Brain (organoid and tissue), 16 donors: ENCODE measurements at places on chromosomes 13 and 19. TPM values are rescaled to one million over a fixed set of nuclear protein-coding genes. Genes with fewer than 3 reads are reported as not detected.

DNA sequence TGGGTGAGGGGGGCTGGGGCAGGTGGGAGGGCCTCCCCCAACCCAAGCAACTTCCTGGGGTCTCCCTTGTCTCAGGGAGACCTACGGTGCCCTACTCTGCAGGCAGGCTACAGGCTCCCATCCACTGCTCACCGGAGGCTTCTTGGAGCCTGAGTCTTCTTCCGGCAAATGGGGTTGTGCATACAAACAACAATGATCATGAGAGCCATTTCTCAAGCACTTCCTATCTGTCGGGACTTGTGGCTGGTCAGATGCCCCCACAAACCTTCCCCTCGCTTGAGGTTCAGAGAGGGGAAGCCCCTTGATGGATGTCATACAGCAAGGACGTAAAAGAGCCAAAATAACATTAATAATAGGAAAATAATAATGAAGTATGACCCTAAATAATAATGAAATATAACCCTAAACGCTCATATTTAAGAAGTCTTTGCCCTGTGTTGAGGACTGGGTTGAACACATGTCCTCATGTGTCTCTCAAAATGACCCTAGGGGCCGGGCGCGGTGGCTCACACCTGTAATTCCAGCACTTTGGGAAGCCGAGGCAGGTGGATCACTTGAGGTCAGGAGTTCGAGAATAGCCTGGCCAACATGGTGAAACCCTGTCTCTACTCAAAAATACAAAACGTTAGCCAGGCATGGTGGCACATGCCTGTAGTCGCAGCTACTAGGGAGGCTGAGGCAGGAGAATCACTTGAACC, 727 bp downstream of the CD37 start:
- DNase-seq = no peak

Gene CEACAM20
- not detected for polyA plus RNA-seq

DNA sequence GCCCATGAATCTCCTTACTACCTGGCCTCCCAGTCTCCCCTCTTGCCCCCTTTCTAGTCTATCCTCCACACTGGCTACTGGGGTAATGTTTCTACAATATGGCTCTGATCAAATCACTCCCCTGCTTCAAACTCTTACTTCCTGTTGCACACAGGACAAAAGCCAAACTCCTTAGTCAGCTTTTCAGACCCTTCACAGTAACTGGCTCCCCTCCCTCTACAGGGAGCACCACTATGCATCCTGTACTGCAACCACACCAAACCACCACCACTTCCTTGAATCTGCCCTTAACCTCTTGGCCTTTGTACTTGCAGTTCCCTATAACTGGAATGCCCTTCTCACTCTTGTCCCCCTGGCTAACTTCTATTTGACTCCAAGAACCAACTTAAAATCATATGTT, 32.2 kb downstream of the DEDD2 start:
- DNase-seq = no peak

Gene PLIN5
- 1.5 TPM for polyA plus RNA-seq

DNA sequence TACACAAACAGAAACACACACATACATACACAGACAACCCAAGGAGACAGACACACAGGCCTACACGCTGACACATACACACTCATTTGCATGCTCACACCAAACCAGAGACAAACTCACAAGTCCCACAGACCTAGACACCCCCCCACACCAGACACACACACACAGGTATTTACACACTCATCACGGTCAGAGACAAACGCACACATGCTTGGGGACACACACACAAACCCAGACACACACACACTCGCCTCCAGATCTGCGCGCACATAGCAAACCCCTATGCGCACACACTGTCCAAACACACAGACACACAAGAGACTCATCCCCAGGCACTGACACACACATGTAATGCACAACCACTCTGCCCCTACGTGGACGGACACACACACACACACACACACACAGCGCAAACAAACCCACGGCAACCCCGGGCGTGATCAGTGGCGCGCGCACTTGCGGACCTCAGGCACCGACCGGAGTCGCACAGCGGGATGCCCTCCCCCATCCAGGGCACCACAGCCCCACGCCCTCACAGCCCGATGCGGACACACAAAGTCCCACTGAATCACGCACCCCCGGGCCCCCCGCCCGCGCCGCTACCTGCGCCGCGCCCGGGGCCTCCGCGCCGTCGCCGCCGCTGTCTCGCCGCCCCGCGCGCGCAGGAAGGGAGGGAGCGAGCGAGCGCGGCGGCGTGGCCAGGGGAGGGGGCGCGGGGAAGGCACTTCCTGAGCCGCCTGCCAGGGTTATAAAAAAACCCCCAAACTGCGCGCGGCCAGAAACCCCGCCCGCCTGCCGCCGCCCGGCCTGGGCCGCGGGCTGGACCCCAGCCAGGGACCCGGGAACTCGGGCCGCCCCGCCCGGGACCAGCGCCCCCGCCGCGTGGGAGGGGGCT, at the start of gene ADAMTS10:
Gene ADAMTS10 (minus strand): TSS at position 675 of the 895 bp plus-strand sequence. CDS start 5,005 bp downstream, outside the sequence.
- DNase-seq = peak; percentile 82

DNA sequence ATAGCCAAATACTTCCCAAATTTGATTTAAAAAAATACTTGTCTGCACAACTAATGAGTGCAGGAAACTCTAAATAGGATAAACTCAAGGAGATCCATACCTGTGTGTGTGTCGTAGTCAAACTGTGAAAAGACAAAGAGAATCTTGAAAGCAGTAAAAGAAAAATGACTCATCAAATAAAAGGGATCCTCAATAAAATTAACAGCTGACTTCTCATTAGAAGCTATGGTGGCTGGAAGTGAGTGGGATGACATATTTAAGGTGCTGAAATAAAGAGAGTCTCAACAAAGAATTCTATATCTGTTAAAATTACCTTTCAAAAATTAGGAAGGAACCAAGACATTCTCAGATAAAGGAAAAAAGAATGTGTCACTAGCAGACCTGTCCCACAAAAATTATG, 13.7 kb downstream of the RNASEH2B start:
- DNase-seq = no peak

DNA sequence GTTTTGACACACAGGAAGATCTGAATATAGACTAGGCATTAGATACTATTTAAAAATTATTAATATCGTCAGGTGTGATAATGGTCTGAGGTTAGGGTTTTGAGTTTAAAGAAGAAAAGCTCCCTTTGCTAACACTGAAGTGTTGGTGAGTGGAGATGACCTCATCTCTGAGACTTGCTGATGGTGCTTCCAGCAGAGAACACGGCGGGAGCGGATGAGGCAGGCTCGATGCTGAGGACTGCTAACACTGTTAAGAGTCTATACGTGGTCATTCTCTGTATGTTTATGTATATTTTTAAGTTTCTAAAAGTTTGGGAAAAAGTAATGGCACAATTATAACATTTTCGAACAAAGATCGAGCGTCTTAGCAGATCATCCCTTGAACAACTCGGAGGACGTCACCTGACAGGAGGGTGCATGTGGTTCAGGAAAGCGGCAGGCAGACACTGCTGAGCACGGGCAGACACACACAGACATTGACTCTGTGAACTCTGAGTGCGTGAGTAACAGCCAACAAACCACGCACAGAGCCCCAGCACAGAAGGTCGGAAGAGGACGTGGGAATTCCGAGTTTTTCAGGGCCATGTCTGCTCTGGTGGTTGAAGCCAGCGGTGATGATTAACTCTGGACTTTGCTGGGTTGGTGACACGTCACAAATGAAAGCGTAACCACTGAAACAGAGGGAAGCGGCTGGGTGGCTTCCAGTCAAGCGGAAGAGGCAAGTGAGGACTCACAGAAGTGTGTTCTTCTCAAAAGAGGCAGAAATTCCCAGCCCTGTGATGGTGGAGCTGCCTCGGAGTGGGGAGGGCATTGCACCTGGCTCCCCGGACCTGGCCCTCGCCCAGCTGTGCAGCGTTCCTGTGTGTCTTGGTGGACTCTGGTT, 91.9 kb upstream of the TEX29 start:
- no peak for DNase-seq

DNA sequence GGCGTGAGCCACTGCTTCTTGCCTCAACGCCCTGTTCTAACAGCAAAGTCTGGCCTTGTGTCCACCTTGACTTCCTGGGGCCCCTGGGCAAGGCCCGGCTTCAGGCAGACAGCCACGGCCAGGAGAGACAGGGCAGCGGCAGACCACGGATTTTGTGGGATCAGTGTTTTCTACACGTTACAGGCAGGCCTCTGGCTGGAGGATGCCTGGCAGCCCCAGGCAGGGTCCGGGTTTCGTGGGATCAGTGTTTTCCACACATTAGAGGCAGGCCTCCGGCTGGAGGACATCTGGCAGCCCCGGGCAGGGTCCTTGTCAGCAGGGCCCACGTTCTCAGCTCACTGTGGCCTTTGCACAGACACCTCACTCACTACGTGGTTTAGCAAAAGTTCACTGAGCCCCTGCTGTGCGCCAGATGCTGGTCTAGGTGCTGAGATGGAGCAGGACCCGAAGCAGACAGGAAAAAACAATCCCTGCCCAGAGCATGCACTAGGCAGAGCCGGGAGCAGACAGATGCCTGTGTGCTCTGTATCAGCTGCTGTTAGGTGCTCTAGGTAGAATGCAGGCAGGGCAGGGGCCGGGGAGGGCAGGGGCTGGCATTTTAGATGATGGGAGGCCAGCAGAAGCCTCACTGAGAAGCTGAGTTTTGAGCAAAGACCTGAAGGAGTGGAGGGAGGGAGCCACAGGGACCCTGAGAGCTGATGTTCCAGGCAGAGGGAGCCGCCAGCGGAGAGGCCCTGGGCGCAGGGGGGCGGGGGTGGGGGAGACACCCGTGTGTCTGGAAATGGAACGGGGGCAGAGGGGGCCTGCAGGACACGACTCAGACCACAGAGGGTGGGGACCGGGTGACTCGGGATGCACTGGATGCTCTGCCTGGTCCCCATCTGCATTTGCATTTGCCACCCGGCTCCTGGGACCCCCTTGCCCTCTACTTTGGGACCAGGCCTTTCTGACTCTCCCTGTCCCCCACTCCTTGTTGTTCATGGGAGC, 25.0 kb upstream of the NCCRP1 start:
- DNase-seq = no peak

GRCh38 chr13:61144834-61145593, 270.6 kb downstream of the PCDH20 start:
- no peak for DNase-seq

- DNase-seq = no peak
Measured at GRCh38 chr19:45099467-45100191, 6.7 kb downstream of the PPP1R37 start.

DNA sequence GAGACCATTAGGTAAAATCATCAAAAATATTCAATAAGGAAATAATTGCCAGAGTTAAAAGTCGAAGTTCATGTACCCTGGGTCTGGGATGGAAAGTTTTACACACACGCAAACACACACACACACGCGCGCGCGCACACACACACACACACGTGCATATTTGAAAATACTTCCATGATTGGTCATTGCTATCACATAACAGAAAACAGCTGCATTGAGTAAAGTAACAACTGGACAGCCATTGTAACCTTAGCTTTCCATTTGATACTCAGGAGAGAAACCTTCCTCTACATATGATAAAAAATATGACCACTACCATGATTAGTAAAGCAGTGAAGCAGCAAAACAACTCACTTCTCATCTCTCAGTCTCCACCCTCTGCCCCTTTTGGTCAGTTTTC, 490.0 kb upstream of the SGCG start:
- DNase-seq = no peak

Gene COMP
- polyA plus RNA-seq = not detected

- DNase-seq = no peak
Measured at GRCh38 chr19:34678085-34678412, 571 bp downstream of the ZNF302 start.

Gene ZNF837
- polyA plus RNA-seq = 1.4 TPM

GRCh38 chr19:46746281-46747057, at the start of gene STRN4:
STRN4 (minus strand) TSS chr19:46746450; CDS start chr19:46746430, 20 bp downstream.
- peak; percentile 89 for DNase-seq

DNA sequence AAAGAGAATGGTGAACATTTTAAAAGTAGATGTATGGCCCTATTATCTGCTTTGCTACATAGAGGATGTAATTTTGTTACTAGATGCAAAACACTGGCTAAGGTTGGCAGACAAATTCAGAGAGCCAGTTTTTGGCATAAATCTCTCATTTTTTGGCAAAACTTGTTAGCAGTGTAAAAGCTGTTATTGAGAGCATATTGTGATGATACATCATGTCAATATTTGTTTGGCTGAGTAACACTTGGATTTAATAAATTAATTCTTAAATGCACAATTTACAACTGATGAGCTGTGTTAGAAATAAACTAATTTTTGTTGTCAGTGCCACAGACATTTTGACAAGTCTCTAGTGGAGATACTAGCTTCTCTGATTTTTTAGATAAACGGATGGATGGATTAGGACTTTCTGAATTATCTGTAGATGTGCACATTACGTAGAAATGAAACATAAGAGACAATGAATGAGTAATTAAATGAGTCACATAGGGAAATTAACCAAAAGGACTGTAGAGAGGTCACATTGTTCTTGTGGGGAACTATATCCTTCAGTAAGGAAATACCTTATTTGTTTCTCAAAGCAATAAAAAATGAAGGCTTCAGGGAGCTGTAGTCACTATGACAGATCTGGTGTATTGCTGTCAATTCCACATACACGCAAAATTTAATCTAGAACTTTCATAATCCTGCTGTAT, 17.4 kb downstream of the UFM1 start:
- peak; percentile 41 for DNase-seq

DNA sequence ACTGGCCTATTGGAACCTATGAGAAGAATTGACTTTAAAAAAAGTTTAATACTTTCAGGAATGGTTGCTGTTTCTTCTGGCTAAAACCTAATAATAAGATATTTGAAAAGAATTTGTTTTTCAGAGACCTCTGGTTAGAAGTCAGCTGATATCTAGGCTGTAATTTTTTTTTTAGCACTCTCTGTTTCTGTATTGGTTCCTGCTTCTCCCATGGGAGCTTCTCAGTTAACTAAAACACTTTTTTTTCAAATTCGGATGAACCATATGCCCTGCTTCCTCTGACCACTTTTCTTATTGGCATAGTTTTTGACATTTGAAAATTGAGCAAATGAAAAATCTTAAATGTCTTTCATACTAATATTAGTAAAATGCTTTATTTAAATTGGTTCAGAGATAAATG, 163.5 kb upstream of the SLC10A2 start:
- DNase-seq = no peak

DNA sequence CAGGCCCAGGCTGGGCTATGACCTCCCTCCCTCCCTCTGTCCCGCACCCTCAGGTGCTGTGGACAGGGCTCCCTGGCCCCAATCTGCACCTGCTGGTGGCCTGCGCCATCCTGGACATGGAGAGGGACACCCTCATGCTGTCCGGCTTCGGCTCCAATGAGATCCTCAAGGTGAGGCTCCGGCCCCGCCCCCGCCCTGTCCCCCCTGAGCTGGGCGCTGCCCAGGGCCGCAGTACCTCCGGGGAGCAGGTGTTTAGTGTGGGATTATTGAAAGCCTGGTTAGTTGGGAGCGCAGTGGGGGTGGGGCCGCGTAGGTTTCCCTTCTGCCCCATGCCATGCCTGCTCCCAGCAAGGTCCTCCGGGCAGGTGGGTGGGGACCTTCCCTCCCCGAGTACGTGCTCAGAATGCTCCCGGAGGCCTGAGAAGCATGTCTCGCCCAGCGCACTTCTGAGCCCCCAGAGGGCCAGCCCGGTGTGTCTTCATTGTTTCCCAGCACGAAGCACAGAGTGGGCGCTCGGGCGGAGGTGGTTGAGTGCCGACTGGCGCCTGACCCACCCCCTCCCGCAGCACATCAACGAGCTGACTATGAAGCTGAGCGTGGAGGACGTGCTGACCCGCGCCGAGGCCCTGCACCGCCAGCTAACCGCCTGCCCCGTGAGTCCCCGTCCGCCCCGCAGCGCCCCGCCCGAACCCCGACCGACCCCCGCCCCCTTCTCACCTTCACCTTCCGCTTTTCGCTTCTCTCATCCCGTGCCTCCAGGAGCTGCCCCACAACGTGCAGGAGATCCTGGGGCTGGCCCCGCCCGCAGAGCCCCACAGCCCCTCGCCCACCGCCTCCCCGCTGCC, 8.8 kb downstream of the IL4I1 start:
- DNase-seq = no peak

Gene LHB
- not detected for polyA plus RNA-seq

- peak; percentile 5 for DNase-seq
Measured at GRCh38 chr19:41192574-41193429, at the start of gene CYP2S1. CYP2S1 (plus strand) TSS chr19:41193219; CDS start chr19:41193265, 46 bp downstream.
